Stimulated activated CD4-positive, alpha-beta T cell treated with anti-CD3 and anti-CD28 coated beads, TNF-alpha, amount 100 ng/mL, for 48 hours (primary cell): ENCODE measurements at places on chromosomes 12 and 14.
A peak's percentile ranks its signal among the peaks of the same experiment; 100 is the strongest.

DNA sequence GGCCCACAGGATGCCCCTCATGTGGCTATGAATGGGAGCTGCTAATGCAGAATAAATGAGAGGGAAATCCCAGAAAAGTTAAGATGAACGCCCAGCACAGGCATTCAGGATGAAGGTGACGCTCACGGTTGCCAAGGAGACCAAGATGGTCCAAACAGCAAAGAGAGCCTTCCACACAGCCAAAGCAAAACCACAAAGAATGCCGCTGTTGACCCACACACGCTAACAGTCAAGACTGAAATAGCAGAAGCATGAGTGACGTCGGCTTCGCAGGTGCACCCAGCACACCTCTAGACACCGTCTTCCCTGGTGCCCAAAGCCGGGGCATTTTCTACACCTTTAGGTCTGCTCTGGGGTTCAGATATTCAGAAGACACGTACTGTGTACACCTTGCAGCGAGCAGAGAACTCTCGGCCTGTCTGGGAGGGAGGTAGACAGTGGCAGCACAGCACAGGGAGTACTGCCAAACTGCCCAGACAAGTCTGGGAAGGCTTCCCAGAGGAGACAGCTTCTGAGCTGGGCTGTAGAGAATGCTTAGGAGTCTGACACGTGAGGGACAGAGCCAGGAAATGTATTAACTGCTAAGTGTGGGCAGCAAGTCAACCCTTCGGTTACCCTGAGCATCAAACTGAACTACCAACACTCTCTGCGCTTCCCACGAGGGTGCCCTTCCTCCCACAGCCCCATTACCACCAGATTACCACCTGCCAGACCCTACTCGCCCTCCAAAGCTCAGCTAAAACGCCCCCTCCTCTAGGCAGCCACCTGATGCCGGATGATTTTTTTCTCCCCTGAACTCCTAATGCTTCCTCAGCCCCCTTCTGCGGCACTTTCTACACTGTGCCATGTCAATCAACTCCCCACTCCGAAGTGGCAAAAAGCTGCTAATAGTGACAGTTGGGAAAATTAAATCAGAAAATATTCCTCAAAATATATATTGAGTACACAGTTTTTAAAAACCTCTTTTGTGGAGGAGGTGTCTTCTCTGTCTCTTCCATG, 50.1 kb downstream of the CCDC88C start:
- DNase-seq = no peak

DNA sequence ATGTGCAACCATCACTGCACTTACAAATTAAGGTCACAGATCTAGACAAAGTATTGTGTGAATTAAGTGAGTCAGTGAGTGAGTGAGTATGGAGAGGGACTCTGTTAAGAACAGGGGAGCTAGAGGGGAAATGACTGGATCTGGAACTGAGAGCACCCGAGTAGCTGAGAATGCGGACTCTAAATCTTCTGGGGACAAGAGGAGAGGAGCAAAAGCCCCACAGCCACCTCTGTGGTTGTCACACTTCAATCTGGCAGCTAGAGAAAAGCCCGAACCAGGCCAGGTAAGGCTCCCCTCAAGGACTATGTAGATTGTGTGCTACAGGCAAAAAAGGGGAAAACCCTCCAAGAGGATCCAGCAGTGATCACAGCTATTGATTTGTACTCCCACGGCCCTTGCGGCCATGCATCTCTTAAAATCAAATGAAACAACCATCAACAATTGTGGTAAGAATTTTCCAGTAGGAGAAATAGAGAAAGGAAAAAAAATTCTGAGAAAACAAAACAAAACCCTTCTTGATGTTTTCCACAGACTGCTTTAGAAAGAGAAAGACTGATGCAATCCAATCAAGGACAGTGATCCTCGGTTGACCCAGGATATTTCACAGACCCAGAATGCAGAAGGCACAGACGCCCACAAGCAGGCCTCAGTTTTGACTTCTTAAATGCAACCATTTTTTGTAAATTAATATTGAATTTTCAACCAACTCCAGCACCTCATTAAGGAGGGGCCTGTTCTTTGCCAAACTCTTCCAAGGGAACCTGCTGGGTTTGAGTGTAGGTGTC, 109.6 kb downstream of the SLC38A6 start:
- DNase-seq = peak; percentile 11

DNA sequence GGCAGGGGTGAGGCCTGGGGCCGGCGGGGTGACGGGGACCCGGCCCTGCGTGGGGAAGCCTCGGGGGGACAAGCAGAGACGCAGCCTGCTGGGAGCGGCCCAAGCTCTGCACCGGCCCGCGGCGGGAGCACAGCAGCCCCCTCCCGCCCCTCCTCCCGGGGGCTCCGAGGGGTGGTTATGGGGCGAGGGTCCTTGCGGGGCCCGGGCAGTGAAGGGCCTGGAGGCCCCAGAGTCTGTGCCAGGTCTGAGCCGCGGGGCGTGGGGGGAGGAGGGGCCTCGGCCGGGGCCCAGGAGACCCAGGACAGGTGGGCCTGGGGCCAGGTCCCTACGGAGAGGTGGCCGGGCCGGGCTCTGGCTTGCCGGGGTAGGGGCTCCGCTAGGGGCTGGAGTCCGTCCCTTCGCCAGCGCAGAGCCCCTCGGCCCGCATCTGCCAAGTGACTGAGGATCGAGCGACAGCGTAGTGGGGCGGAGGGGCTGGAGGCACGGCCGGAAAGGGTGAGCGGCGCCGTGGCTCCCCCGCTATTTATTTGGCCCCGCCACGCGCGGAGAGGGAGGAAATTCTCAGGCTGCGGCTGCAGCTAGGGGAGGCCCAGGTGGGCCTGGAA, 495 bp downstream of the TMEM121 start:
- no peak for DNase-seq

GRCh38 chr12:69008520-69008919, 75.5 kb upstream of the CPM start:
- DNase-seq = no peak

DNA sequence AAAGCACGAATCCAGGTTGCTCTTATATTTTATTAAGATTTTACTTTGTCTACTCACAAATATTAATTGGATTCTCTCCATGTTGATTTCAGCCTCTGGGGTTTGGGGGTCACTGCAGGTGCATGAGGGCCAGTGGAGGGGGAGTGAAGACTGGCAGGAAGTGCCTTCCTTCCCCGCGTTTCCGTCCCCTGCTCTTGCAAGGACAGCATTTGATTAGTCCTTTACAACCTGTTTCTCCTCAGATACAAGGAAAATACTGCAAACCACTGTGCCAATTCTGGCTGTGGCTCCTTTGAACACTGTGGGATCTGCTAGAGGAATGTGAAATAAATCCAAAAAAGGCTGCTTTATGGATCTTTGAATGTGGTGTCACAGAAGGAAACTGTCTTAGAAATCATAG, 291.8 kb downstream of the ETNK1 start:
- DNase-seq = no peak

- no peak for DNase-seq
These were observed 16.7 kb downstream of the STK38L start for GRCh38 chr12:27260746-27261145.

DNA sequence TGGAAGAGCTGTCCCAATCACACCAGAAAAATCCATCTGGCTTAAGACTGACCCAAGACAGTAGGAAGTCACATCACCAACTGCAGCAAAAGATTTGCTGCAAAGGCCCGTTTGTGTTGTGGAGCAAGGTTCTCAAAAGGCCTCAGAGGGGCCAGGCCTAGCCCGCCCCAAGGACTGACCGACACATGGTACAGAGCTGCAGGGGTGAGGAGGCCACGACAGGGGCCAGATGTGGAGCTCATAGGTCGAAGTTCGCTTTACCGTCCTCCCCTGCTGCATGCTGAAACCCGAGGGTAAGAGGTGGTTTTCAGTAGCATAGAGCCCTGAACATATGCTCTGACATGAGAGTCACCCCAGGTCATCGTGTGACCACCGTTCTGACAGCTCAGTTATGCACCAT, 35.5 kb downstream of the PLBD1 start:
- no peak for DNase-seq

DNA sequence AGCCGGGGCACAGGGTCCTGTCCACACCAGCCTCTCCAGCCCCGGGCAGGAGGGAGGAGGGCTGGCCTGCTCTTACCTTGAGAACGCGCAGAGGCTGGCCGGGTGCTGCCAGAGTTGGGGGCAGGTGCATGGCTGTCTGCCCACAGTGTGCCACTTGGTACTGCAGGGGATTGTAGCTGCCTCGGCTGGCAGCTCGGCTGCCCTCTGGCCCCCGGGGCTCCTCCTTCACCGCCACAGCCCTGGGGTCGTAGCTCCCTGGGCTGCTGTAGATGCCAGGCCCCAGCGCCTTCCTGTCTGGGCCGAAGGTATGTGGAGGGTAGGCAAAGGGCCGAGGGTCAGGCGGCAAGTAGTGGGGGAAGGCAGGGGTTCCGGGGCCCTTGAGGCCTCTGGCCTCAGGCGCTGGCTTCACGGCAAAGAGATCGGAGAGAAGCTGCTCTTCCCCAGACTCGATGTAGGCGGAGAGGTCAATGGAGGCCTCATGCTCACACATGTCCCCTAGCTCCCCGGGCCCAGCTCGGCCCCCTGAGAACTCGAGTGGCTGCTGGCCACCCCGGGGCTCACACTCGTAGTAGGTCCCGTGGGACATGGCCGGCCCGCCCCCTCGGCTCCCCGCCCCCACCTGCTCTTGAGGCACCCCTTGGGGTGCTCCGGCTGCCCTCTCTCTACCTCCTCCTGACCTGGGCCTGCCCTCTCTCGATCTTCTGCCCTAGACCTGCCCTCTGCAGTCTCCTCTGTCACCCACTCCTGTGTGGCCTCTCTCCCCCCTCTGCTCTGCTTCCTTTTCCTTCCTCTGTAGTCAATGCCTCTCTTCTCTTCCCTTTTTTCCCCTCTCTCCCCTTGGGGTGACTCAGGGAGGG, at the start of gene CEBPE:
Gene CEBPE, minus strand, starts transcription at position 750 of the 857 bp plus-strand sequence. Its CDS starts 164 bp downstream, at position 586.
- no peak for DNase-seq

DNA sequence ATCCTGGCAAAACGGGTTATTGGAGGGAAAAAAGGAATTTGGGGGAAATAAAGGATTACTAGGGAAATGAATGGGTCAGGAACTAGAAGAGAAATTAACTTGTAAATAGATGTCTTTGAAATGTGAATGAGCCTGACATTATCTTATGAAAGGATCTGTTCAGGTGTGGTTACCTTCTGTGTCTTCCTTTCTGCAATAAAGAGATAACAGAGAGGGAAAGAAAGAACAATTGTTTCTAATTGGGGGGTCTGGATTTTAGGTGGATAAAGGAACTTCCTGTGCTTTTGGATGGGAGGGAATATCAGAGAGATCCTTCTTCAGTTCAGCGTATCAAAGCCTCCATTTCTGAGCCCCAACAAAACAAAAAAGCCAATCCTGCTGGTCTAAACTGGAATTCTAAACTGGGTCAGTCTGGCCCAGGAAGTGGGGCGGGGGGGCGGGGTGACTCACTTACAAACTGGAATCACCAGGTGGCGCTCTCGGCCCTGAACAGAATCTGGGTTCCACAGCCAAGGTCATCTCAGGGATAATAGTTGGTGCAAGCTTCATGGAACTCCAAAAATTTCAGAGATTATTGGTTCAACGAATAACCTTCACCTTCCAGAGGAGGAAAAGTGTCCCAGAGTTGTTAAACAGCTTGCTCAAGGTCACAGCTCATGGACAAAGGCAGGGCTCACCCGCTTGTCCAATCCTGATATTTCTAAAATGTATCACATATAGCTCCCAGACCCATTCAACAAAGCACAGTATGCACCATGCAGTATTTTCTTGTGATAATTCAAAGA, 15.2 kb upstream of the PEBP1 start:
- DNase-seq = no peak

GRCh38 chr12:130425698-130426245, 88.1 kb downstream of the PIWIL1 start:
- no peak for DNase-seq

DNA sequence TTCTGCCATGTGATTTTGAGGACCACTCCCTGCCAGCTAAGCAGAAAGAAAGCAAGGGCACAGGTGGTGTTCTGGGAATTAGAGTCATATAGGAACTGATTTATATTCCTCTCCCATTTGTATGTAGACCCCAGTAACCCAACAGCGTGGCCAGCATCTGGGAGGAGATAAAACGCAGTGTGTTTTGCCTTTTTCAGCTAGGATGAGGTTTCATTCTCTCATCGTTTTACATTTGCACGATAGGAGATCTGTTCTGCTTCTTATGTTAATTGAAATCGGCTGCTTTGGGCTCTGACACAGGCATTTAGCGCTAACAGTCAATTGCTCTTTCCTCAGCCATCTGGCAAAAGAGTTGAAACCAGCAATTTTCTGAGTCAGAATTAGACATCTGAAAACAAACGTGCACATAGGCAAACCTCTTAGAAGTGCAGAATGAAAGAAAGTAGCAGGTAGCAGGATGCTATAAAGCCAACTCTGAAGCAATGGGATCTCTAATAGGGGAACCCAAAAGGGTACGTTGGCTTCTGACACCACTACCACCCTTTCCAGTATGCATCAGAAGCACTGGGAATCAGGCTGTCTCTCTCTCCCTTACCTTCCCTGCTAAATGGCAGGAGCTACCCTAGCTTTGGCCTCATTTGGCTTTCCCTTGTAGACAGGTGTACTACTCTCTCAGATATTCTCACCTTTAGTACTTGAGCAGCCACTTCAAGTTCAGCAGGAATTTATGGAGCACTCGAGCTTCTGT, 219.1 kb downstream of the PHLDA1 start:
- DNase-seq = no peak

GRCh38 chr12:112046003-112046402, 32.8 kb downstream of the ERP29 start:
- no peak for DNase-seq

DNA sequence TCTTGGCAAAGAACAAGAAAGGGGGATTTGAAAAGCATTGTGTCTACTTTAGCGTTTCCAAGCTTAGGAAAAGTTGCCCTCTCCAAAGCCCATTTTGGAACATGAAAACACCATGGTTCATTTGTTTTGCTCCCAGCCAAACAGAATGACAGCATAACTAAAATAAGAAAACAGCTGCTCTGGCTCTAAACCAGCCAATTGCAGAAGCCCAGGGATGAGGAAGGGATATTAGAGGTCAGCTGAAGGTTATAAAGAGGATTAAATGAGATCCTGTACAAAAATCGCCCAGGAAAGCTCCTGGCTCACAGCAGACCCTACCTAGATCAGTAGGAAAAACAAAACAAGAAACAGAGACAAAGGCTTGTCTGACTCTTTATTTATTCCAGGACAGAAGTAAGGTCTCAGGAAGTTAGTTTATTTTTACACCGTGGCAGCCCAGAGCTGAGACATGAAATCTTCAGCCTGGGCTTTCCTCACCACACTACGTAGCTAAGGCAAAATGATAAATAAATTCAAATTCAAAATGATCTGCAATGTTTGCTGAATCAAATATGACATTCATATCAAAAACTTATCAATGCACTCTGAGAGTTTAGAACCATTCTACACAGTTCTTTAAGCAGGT, 25.9 kb downstream of the SPX start:
- DNase-seq = no peak

GRCh38 chr14:69460093-69460701, 24.3 kb upstream of the PLEKHD1 start:
- DNase-seq = no peak

DNA sequence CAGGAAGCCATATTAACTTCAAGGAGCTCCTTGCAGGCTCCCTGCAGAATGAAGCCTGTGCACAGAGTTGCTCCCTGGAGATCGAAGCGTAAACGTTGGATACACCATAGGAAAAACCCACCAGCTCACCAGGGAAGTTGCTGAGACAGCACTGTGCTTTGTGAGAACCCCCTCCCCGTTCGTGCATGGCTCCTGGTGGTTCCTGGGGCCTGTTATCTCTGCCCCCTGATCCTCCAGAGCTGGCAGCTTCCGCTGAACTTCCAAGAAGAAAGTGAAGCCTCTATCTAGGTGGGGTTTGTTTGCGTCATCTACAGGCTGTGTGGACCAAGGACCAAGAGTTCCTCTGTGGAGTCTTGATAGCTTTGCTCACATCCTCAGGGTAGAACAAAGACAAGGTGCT, 2.4 kb upstream of the CCDC85C start:
- no peak for DNase-seq
